ENCODE measurements at places on chromosomes 1 and 21.

DNA sequence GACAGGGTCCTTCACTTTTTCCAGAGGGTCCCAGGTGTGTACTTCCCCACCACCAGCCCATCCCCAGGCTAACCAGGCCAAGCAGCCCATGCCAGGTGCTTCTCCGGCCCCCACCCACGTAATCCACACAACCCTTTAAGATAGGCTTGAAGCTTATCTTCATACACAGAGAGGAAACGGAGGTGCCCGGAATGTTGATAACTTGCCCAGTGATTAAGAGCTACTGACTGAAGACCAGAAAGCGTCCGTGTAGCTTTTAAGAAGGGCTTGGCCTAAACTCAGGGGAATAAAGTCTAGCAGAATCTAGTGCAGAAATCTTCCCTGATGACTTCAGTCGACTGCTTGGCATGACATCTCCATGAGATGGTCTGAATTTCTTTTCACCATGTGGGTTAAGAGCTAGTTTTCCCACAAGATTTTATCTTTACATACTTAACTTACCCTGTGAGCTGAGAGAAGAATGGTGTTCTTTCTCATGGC lies 138.7 kb downstream of the GALNT2 start:
- no peak for DNase-seq

DNA sequence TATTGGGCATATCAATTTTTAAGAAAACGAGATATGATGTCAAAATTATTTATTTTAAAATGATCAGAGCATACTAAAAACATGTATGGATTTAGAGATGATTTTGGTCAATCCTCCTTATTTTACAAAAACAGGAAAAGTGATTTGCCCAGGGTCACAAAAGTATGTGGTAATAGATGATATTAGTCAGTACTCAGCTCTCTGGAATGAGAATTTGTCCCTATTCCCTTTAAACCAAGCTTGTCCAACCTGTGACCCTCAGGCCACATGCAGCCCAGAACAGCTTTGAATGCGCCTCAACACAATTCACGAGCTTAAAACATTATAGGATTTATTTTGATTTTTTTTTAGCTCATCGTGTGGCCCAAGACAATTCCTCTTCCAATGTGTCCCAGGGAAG lies 104.7 kb downstream of the AKT3 start:
- DNase-seq = no peak

DNA sequence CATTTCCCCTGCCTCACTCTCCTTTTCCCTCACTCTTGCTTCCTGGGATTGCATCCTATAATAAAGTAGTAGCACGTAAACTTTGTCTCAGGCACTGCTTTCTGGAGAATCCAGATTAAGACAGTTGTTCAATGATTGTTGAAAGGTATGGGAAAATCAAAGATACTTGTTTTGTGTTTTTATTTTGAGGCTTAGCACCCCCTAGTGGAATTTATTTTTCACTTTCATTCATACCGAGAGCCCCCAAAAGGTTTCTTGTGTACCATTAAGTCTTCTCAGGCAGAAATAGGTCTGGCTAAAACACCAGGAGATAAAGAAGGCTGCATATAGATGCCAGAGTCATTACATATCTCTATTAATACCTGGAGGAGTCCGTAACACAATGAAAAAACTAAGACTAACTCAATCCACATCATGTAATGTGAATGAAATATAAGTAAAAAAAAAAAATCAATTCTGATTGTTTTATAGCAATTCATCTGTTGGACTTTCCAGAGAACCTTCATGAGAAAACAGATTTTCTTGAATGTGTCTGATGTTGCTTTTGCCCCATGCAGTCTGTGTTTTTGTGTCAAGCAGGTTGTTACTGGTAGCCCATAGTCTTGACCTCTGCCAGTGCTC lies 103.5 kb downstream of the RPE65 start:
- DNase-seq = no peak

- DNase-seq = no peak
Measured at GRCh38 chr1:30520476-30520875, 202.9 kb downstream of the MATN1 start.

DNA sequence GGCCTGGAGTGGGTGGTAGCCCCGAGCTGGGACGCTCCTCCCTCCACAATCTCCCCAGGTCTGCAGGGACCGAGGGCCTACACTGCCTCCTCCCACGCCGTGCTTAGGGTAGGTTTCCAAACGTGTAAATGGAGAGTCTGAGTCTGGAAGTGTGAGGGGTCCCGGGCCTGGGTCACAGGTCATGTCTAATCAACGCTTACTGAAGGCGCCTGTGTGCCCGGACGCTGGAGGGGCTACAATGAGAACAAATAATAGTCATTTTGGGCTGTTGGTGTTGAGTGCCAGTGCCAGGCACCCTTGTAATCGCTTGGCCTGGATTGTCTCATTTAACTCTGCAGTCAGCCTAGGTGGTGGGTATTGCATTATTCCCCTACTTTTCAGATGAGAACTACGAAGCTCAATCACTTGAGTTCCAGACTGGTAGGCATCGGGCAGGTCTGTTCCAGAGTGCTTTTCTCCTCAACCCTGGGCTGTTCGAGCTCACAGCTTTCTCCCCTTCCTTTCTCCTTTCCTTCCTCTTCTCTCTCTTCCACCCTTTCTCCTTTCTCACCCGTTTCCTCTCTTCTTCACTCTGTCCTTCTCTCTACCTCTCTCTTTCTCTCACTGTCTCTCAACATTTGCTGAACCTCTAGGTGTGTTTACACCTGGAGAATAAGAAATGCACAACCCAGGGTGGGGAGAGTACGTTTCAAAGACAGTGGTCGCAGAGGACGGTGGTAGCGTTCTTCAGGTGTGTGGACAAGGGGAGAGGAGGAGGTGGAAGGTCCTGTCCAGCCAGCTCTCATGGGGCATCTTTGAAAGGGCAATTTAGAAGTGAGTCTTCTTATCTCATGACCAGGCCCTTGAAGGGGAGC lies 883 bp downstream of the SLC66A1 start:
- DNase-seq = no peak

GRCh38 chr1:7827126-7827955 lies 25.5 kb downstream of the UTS2 start:
- no peak for DNase-seq

- no peak for DNase-seq
Measured at GRCh38 chr1:186699519-186699918, 19.3 kb upstream of the PTGS2 start.
